ENCODE measurements at places on chromosomes 12 and 14.

- no peak for DNase-seq
Measured at GRCh38 chr12:125159702-125160101, 94.5 kb downstream of the AACS start.

DNA sequence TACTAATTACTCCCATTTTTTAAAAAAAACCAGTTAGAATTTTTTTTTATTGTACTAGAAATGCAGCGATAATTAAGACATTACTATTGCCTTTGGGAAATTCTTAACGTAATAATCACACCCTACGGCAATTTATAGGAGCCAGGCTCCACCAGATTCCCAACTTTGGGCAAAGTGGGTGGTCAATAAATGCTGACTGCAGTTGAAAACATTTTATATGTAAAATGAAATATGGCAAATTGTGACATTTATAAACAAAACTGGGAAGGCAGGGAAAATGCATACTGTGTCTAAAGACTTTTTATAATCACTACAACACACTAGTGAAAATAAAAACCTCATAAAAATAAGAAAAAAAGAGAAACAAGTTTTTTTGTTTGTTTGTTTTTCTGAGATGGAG, 93.3 kb upstream of the HECTD1 start:
- no peak for DNase-seq

DNA sequence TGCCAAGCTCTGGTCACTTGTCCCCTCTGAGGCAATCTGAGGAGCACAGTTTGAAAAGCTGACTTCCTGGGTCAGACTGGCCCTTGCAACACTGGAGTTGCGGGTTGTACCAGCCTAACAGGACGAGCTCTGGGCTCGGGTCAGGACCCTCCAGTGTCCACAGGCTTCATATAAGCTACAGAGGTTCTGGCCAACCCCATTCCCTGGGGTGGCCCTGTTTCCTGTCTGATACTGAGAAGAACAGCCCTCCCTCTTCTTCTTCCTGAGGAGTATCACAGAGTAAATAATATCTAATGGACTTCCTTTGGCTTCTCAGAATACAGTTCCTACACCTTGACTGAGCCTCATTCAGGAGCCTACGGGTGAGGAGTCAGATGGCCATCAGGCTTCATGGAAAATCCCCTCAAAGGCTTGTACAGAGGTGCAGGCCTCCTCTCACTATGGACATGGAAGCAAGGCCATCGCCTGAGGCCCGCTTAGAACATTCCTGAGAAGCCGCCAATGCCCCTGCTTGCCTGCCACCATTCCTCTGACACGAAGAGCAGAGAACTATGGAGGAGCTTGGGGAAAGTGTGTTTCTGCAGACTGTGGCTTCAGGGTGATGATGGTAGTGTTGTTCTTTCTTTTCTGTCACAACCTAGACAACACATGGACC, 28.5 kb upstream of the ANO2 start:
- DNase-seq: no peak

DNA sequence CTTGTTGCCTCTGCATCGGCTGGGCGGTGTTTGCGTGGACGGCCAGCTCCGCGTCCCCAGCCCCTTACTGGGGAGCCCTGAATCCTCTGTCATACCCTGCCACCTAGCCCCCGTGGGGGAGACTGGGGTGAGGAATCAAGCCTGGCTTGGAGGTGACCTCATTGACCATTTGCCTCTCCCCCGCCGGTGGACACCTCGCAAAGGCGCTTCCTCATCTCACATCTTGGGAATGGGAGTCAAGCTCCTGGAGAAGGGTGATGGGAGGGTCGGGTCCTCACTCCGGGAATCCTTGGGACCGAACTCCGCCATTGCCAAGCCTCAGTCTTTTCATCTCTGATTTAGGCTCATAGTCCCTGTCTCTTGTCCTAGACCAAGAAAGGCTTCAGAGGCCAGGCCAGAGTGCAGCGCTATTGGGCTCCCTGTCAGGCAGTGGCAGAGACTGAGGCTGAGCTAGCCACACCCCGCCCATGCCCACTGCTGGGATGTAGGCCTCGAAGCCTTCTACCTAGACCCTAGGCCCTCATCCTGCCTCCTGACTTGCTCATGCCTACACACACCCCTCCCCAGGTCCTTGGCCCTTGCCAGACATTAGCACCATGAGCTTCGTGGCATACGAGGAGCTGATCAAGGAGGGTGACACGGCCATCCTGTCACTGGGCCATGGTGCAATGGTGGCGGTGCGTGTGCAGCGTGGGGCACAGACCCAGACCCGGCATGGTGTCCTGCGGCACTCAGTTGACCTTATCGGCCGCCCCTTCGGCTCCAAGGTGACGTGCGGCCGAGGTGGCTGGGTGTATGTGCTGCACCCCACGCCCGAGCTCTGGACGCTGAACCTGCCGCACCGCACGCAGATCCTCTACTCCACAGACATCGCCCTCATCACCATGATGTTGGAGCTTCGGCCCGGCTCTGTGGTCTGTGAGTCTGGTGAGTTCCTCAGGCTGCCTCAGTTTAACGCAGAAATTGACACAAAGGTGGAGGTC, 678 bp downstream of the TRMT61A start:
- DNase-seq: no peak

DNA sequence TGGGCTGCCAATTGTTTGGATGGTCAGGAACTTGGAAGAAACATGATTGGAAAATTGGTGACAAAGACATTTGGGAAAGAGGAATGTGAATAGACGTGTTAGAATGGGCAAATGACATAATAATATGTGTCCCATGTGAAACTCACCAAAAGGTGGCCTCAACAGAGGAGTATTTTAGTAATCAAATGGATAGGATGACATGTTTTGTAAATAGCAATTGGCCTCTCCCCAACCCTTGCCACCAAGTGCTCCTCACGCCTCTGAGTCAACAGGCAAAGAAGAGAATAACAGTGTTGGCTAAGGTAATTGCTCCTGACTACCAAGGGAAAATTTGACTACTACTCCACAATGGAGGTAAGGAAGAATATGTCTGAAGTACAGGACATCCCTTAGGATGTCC, 81.4 kb downstream of the ATXN7L3B start:
- DNase-seq: no peak

DNA sequence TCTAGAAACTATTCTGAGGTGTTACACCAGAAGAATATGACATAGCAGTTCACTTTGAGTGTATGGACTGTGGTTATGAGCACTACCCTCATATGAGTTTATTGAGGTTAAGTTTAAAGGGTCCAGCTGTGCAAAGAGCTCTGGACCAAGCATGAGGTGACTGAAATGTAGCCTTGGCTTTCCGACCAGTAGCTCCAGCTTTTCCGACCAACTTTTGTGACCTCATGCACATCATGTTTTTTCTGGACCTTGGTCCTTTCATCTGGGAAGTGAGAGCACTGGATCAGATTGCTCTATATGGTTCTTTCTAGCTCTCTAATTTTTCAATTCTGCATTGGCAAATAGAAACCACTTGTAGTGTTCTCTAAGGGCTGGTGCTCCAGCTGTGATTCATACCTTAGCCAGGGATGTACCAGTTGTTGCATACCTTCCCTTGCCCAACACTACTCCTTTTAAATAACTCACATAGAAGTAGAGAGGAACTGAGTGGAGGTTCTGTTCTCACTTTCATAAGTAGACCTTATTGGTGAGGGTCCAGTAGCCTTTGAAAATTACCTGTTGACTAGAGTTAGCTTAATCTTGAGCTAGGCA, 16.6 kb downstream of the IGF1 start:
- no peak for DNase-seq

All from stimulated activated CD4-positive, alpha-beta T cell treated with anti-CD3 and anti-CD28 coated beads, Interleukin-1b, Interleukin-23, amount 100 ng/mL, for 24 hours (primary cell).